ENCODE measurements at places on chromosomes 13 and 19.

DNA sequence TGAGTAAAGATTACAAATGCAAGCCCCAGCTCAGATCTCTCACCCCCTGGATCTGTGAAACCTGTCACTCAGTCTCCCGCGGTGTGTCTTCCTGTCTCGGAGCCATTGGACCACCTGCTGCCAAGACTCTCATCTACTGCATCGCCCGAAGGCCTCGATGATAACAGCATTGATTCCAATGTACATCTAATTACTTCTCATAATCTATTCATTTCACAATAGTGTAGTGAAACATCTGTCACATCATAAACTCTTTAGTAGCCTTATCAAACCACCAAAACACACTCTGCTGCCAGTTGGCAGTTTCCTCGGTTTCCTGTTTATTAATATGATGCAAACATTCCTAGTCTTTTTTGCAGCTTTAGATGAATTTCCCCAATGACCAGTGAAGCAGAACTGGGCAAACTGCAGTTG is 220.3 kb downstream of the POU4F1 start:
- no peak for DNase-seq

DNA sequence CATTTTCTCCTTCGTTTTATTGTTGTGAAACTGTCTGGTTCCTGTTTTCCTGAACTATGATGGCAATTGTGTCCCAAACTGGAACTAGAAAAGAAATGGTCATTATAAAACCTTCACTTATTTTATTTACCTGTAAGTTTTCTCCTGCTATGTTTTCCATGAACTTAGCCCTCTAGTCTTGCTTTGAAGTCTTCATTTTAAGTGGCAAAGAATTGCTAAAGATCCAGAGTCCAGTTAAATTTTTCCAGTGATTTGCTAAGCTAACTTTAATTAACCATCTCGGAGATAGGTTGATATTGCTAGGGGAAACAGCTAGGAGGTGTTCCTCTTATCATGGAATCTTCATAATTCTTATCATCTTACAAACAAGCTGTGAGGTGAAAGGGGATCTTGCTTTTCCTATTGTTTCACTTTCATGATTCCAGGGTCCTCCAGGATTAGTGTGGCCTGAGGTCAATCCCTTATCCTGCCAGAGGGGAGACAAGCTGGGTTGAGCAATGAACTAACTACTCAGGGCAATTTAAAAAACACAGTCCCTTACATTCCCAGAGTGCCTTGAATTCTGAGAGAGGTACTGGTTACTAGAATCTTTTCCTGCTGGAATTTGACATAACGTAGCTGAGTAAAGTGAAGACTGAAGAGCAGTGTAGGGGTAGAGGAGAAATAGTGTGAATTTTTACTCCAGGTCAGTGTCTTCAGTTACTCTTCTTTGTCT is 112.5 kb downstream of the ESD start:
- peak; percentile 22 for DNase-seq

- DNase-seq = no peak
Measured at GRCh38 chr13:37385956-37386670, 212.5 kb downstream of the POSTN start.

DNA sequence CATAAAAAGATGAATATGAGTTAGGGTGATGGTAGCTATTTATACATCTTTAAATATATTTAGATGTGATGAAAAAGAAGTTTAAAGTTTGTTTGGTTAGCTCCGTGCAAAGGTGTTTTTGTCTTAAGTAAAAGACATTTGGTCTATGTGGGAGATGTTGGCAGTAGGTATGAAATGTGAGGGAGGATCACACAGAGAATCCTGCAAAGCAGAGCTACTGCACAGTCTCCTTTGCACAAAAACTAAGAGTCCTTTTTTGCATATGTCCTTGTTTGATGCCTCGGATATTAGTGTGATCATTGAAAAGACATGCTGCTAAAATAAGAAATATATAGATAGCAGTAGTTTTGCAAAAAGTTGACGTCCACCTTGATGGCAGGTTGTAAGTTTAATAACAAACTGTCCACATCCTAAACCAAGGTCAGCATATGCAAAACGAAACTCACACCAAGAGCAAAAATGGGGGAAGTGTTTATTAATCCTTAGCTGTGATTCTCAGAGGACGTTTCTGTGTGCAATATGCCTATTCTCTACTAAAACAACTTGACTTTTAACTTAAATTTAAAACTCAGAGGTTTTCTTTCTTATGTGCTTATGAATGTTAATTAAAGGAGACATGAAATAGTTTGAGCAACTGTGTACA is 870.1 kb downstream of the PCDH9 start:
- no peak for DNase-seq

DNA sequence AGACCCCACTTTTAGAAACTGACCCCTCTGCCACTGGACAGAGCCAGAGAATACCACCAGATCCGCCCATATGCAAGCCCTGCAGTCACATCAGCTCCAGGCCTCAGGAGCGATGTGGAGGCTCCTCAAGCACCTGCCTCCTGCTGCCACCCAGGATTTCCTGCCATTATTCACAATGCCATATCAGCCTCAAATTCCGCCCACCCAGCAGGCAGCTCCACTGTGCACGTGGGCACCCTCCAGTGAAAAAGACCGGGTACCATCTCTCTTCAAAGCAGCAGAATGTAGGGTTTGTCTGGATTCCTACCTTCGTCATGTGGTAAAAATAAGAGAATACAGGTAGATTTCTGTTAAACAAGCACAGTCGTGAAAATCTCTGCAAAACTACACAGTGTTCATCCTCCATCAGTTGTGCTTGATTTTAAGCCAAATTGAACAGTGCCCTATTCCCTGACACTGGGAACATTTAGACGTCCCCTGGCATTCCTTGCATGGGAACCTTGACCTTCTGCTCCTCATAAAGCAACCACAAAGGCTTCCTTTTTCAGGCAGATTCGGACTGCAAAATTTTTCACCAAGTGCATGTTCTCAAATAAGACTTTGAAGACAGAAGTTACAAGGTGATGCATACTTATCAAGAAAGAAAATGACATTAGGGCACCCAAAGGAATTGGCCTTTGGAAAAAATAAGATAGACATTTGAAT is 56.4 kb downstream of the FAM124A start:
- DNase-seq = no peak

DNA sequence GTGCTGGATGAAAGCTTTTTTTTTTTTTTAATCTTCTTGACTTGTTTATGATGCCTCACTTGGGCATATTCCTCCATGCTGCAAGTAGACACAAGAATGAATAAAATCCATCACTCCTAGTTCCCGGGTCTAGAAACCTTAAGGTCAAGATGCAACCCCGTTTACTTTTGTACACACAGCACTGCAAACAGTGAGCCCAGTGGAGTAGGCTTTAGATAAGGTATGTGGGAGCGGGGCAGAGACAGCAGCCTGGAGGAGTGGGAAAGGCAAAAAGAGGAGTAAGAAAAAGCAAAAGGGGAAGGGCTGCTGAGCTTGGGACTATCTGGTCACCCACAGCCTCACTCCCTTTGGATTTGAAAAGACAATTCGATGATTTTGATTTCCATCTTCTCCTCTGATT is 429.8 kb upstream of the ARGLU1 start:
- DNase-seq = no peak

DNA sequence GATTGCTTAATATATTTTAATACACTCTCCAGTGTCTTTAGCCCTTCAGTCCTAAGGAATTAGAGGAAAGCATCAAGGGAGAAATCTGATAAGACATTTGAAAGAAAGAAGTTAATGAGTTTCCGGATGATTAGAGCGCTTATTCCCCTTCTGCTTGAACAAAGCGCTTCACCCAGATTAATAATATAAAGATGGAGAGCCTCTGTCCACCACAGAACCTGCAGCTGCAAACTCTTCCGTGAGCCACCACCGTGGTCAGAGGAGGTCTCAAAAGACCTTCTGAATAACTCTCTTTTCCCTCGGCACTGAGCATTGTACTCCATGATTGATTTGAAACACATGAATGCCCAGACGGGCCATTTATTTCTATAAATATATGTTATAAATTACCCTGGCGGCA is 14.2 kb upstream of the TUBGCP3 start:
- no peak for DNase-seq

- no peak for DNase-seq
Measured at GRCh38 chr13:99041337-99041736, 63.5 kb upstream of the DOCK9 start.

- DNase-seq = no peak
Measured at GRCh38 chr13:20175907-20176652, 15.2 kb upstream of the GJA3 start.

- no peak for DNase-seq
Measured at GRCh38 chr19:45476304-45476703, 8.5 kb downstream of the FOSB start.

- no peak for DNase-seq
Measured at GRCh38 chr13:102617697-102618350, 21.0 kb downstream of the TPP2 start.

DNA sequence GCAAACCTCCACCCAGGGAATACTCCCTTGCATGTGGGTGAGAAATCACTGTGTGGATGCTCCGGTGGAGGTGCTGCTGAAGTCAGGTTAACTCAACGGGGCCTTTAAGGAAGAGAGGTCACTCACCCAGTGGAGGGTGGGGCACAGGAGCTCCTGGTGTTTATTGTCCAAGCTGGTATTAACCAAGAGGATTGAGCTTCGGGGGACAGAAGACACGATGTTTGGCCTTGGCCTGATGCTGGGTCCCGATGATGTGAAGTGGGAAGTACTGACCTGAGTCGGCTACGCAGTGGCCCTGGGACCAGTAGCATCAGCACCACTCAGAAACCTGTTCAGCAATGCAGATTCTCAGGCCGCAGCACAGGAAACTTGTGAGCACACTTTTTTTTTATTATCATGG is 85.7 kb upstream of the WASF3 start:
- DNase-seq = no peak

DNA sequence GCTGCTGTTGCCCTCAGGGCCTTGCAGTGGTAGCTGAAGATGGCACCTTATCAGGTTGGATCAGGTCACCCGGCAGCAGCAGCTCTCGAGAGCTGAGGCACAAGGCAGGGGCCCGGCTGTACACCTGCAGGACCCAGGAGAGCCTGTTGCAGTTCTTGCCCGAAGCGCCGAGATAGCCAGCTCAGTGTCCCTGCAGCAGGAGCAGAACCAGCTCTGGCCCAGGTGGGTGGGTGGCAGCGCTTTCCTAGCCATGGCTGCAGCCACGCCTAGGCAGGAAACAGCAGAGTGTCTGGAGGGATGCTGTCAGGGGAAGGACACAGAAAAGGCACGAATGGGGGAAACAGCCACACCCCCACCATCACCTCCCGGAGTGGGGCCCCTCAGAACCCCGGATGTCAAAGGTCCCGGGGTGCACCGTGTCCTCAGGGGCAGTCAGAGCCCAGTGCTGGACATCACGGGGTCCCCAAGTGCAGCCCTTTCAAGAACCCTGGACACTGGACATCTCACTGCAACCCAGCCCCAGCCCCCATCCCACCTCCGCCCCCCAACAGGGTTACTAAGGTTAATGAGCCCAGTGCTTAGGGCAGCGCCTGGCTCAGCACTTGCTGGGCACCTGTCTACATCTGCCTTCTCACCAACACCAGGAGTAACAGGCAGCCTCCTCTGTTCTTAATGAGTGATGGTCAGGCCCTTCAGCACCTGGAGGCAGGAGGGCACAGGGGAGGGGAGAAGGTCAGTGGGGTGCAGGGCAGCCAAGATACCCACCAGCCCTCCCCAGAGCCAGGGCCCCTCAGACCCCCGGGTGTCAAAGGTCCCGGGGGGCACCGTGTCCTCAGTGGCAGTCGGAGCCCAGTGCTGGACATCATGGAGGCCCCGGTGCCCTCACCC is 8.7 kb downstream of the ACP4 start:
- no peak for DNase-seq

DNA sequence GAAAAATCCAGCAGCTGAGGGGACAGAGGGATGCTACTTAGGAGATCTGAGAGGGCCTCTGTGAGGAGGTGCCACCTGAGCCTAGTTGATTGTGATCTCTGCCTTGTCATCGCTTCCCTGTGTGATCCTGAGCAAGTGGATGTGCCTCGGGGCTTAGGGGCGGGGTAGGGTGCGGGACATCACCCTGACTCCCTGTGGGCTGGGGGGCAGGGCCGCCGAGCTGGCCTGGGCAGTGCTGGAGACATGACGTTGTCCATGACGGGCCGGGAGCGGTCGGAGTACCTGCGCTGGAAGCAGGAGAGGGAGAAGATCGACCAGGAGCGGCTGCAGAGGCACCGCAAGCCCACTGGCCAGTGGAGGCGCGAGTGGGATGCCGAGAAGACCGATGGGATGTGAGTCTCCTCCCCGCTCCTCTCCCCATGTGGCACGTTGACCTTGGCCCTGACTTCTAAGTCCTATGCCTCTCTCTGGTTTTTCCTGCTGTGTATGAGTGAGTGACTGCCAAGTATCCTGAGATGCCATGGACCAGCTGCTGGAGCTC is 8.2 kb upstream of the INAFM1 start:
- no peak for DNase-seq

- no peak for DNase-seq
Measured at GRCh38 chr13:48624016-48624415, 29.7 kb upstream of the CYSLTR2 start.

DNA sequence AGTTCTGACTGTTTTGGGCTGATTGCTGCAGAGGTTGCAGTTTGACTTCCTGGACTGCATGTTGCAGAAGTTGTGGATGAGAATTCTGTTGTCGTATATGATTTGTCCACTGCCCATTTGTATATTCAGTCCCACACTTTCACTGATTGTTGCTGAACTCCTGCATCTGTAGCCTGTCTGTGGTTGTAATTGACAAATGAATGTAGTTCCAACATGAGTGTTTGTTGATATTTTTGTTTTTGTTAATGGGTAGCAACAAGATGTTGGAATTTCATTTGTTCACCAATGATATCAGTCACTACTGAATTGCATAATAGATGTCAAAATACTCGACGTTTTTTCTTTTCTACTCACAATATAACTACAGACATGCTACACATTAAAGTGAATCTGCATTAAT is 533.9 kb downstream of the DCT start:
- DNase-seq = no peak

DNA sequence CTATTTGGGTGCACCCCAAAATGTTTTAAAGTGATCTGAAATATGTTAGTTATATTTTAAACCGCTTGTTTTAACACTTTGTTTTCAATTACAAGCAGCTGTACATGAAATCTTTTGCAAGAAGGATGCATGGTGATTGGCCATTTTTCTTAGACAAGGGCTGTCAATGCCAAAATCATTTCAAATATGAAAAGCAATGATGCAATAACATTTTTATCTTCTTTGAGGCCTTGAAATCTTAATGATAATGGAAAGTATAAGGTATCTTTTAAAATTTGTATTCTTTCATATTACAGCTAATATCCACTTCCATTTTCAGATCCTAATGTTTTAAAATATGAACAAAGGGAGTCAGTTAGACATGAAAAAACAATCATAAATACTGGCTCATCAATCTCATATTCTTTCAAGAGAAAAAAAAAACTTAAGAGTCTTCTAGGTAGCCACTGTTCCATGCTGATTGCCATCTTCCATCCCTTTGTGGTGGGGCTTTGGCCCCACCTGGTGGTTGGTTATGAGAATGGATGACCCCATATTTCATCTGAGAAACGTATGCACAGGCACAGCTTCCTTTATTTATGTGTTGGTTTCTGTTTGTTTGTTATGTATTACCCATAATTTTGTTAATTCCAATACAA is 330.3 kb upstream of the MIR17HG start:
- peak; percentile 86 for DNase-seq

GRCh38 chr13:99983499-99984401 is 2.2 kb downstream of the ZIC2 start:
- DNase-seq = no peak

GRCh38 chr19:1763648-1764639 is 10.6 kb downstream of the ONECUT3 start:
- no peak for DNase-seq

- no peak for DNase-seq
Measured at GRCh38 chr13:26422036-26422435, 135.4 kb upstream of the WASF3 start.

GRCh38 chr19:19602136-19602712 is 16.3 kb downstream of the PBX4 start:
- DNase-seq = peak; percentile 64

GRCh38 chr13:113053376-113053775 is 52.2 kb upstream of the F7 start:
- no peak for DNase-seq
